Lower lobe of right lung (tissue), 2 donors: ENCODE measurements at places on chromosomes 1 and 21. TPM values are rescaled to one million over a fixed set of nuclear protein-coding genes. Genes with fewer than 3 reads are reported as not detected.

DNA sequence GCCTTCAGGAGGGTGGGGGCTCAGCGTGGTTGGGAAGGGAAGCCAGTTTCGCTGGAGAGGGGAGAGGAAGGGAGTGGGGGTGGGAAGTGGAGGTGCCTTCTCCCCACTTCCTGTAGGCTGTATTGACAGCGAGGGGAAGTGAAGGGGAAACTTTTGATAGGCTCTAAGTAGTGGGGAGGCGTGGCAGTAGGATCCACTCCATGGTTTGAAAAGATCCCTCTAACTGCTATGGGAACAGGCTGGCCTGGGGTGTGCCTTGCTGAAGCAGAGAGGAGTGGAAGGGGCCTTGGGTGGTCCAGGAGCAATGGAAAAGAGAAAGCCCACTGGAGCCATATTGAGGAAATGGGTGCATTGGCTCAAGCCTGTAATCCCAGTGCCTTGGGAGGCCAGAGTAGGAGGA, 20.2 kb downstream of the C1orf115 start:
- DNase-seq = no peak
- H3K27me3 ChIP-seq = no peaks in the 10 kb centered on the region
- H3K36me3 ChIP-seq = no peaks in the 10 kb centered on the region
- no peak overlapping the region for H3K4me3 ChIP-seq

GRCh38 chr1:95252422-95252821, 18.4 kb downstream of the RWDD3 start:
- H3K4me1 ChIP-seq = no peaks in the 10 kb centered on the region
- H3K27me3 ChIP-seq = no peaks in the 10 kb centered on the region
- no peak overlapping the region for H3K27ac ChIP-seq

GRCh38 chr1:28591708-28592320, at the start of gene RAB42:
TSS of gene RAB42 (plus strand) at chr1:28592265. CDS start at chr1:28592512, 247 bp downstream.
- no peaks in the 10 kb centered on the region for H3K36me3 ChIP-seq
- peak within 1 kb of the TSS; percentile 64 for H3K27ac ChIP-seq
- no peaks in the 10 kb centered on the region for H3K27me3 ChIP-seq

DNA sequence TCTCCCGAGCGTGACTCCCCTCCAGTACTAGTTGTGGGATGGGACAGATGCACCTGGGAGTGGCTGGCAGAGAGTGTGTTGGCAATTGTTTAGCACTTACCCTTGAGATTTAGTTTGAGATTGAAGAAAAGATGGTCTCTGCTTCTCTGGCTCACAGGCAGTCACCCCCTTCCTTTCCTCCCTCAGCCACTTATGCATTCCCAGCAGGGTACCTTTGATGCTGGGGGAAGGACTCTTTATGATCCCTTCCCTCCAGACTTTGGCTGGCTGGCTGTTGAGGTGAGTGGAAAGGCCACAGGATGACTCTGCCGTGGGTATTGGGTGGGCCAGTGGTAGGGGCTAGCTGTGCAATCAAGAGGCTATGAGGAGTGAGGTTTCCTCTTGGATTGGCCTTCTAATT, 236.8 kb downstream of the CAMTA1 start:
- no peaks in the 10 kb centered on the region for H3K36me3 ChIP-seq
- DNase-seq = no peak
- H3K27me3 ChIP-seq = peaks cover 6% of the 10 kb centered on the region

DNA sequence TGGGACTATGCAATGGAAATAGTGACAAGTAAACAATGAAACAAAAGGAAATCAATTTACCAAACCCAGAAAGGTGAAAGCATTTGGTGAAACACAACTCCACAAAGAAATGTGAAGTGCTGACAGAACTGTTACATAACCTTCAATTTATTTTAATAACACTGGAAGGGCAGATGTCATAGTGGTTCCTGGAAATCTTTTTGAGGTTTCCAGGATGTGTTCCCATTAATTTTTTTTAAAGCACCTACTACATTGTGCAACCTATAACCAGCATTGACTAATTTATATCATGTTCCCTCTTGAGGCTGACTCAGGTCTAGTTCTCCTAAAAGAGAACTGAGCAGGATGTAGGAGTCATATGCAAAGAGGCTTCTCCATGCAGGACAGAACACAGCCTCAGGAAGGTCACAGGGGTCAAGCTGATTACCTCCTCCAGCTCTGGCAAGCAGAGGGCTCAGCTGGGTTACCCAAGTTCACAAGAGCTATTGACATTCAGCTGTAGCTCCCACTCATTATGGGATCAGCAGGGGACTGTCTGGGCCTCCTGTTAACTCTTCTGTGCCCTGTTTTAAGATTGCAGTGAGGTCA, 157.1 kb upstream of the NRIP1 start:
- DNase-seq = peak; percentile 61
- H3K4me1 ChIP-seq = peaks cover 25% of the 10 kb centered on the region
- H3K36me3 ChIP-seq = no peaks in the 10 kb centered on the region
- no peak overlapping the region for H3K27ac ChIP-seq
- H3K27me3 ChIP-seq = no peaks in the 10 kb centered on the region

- H3K36me3 ChIP-seq = no peaks in the 10 kb centered on the region
- DNase-seq = peak; percentile 48
- H3K4me1 ChIP-seq = peaks cover 24% of the 10 kb centered on the region
- peak within 1 kb of the TSS; percentile 67 for H3K4me3 ChIP-seq
Measured at GRCh38 chr21:25638660-25639550, at the start of gene JAM2. TSS of gene JAM2 (plus strand) at chr21:25639258. CDS start at chr21:25639822, 564 bp downstream.

DNA sequence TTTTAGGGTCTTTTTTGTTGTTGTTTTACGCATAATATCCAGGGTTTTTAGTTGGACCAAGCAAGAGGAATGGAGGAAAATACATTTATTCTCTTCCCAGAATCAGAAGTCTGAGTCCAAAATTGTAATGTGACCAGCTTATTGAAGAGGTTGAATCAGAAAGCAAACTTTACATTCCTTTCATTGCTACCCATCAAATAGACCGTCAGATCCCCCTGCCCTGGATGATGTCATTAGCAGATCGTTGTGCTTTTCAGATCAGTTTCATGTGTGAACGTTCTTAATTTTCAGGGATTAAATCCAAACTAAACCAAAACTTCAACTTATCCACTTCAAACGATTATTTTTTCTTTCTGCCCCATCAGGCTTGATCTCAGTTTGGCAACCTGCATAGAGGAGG, 85.7 kb upstream of the NGF start:
- DNase-seq = no peak
- H3K4me3 ChIP-seq = no peak overlapping the region
- H3K27ac ChIP-seq = no peak overlapping the region
- H3K36me3 ChIP-seq = no peaks in the 10 kb centered on the region
- H3K27me3 ChIP-seq = no peaks in the 10 kb centered on the region

DNA sequence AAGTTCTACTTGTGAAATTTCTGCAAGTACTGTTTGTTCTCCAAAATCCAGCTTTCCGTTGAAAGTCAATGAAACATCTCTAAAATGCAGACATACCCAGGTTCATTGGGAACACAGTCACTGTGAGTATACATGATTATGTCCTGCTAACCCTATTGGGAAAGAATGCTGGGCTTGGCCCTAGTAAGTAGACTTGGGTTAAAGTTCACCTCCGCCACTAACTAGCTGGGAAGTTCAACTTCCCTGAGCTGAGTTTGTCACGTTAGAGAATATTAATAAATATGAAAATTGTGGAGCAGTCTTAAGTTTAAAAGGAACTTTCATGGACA, 10.5 kb upstream of the PGD start:
- H3K36me3 ChIP-seq = no peaks in the 10 kb centered on the region
- peak overlapping the region; percentile 61 for H3K27ac ChIP-seq
- DNase-seq = no peak
- no peaks in the 10 kb centered on the region for H3K27me3 ChIP-seq
- peaks cover 21% of the 10 kb centered on the region for H3K4me1 ChIP-seq

GRCh38 chr1:159879977-159880376, 17.5 kb upstream of the VSIG8 start:
- H3K4me3 ChIP-seq = no peak overlapping the region
- no peaks in the 10 kb centered on the region for H3K27me3 ChIP-seq
- DNase-seq = no peak
- H3K36me3 ChIP-seq = no peaks in the 10 kb centered on the region
- H3K4me1 ChIP-seq = peaks cover 11% of the 10 kb centered on the region
- no peak overlapping the region for H3K27ac ChIP-seq

- H3K27ac ChIP-seq = no peak overlapping the region
- H3K27me3 ChIP-seq = no peaks in the 10 kb centered on the region
- H3K4me1 ChIP-seq = no peaks in the 10 kb centered on the region
- no peak for DNase-seq
Measured at GRCh38 chr1:238953448-238954010, 432.8 kb upstream of the CHRM3 start.

DNA sequence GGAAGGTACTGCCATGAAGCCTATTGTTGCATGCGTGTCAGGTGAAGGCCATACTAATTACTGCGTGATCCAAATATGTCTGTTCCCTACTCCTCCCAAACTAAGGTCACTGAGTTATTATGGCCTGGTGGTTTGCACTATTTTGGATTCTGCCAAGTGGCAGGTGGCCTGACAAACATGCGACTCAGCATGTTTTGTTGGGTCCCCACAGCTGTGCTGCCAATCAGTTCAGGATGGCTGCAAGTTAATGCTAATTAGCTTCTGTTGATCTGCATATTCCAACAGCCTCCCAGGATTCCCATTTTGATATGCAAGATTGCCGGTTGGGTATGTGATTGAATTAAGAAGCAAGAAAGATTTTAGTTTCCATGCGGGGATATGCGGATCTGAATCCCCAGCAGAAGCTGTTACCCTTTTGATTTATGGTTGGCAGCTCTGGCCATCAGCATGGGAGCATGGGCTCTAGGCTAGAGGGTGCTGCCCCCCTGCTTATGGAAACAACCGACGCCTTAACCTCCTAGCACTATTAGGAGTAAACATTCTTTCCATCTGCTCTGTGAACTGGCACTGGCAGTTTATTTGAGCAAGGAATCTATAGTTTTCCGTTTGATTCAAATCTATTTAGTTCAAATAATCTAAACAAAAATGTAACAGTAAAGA, 429.8 kb upstream of the C1orf87 start:
- no peaks in the 10 kb centered on the region for H3K4me1 ChIP-seq
- no peaks in the 10 kb centered on the region for H3K36me3 ChIP-seq
- no peaks in the 10 kb centered on the region for H3K27me3 ChIP-seq
- no peak for DNase-seq
- H3K27ac ChIP-seq = no peak overlapping the region
- H3K4me3 ChIP-seq = no peak overlapping the region

DNA sequence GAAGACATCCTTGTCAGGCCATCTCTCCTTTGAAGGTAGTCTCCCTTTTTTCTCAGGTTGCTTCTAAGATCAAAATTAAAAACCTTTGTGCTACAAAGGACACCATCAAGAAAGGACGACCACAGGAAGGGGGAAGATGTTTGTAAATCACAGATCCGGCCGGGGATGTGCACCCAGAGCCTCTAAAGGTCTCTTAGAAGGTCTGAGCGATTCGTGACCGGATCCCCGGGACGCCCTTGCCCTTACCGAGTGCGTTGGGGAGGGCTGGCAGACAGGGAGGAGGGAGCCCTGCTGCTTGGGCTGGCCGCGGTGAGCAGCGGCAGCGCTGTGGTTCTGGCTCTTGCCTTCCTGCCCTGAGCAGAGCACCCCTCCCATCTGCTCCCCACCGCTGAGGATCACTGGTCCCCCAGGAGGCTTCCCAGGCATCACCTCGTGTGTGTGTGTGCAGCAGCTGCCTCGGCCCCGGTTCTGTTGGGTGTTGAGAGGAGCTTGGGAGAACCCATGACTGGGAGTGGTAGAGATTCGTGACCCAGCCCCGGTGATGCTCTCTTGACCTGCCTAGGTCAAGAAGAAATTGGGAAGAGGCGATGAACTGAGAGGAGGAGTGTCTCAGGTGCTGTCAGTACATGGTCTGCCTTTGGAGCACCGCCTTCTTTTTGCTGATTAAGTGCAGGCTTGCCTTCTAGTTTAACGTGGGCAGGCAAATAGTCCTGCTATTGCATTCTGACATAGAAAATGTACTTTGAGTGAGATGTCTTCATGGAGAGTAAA, 34.5 kb downstream of the AGPAT3 start:
- H3K4me1 ChIP-seq = peaks cover 39% of the 10 kb centered on the region
- no peaks in the 10 kb centered on the region for H3K27me3 ChIP-seq
- H3K27ac ChIP-seq = no peak overlapping the region
- no peak overlapping the region for H3K4me3 ChIP-seq

GRCh38 chr1:151846062-151846568, 6.5 kb upstream of the C2CD4D start:
- no peak overlapping the region for H3K27ac ChIP-seq
- H3K4me1 ChIP-seq = peaks cover 19% of the 10 kb centered on the region
- no peak overlapping the region for H3K4me3 ChIP-seq
- no peaks in the 10 kb centered on the region for H3K36me3 ChIP-seq
- no peak for DNase-seq

Gene KCNJ15
- 62.7 TPM for total RNA-seq

Gene SELENBP1
- total RNA-seq = 413 TPM

Gene STYXL2
- 0.09 TPM for total RNA-seq

Gene LRRN2
- total RNA-seq = 2.5 TPM

Gene MEX3A
- total RNA-seq = 0.74 TPM

Gene IL23R
- 0.18 TPM for total RNA-seq

Gene LAMB3
- 47.2 TPM for total RNA-seq
